ENCODE measurements at places on chromosomes 11 and 22. TPM values are rescaled to one million over a fixed set of nuclear protein-coding genes. Genes with fewer than 3 reads are reported as not detected.

DNA sequence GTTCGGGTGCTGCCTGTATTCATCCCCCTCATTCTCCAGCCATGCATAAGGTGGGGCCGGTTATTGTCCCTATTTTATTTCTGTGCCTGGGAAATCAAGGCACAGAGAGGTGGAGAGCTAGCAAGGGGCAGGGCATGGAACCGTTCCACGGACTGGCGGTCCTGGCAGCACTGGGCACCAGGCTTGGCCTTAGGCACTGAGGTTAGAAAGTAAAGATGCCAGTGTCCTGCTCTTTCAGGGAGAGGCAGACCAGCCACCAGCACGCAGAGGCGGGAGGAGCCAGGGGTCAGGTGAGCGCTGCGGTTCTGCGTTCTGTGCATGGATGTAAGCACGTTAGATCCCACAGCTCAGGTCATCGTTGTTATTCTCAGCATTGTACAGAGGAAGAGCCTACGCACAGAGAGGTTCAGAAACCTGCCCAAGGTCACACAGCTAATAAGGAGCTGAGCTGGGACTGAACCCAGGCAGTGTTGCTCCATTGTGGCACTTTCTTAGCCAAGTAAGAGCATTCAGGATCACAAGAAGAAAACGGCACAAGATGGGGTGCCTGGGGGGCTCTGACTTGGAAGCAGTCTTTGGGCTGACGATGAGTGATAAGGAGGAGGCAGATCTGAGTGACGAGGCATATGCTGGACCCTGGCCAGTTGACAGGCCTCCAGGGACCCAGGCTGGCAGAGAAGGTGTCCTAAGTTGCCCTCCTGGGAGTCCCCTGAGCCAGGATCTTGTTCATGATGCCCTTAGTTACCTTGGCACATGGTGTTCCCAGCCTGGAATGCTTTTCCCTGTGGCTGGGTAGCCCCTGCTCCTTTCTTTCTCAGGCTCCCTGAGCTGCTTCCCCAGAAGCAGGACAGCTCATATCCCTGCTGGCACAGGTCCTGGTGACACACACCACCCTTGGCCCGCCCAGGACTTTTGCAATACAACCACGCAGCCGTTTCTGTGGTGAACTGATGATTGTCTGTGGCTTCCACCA, 41.1 kb downstream of the OSBPL5 start:
- H3K27me3 ChIP-seq = no peaks in the 10 kb centered on the region
- H3K36me3 ChIP-seq = peaks cover 51% of the 10 kb centered on the region
- DNase-seq = peak; percentile 79
- peaks cover 47% of the 10 kb centered on the region for H3K4me1 ChIP-seq

GRCh38 chr11:70371241-70371640, 27.1 kb upstream of the CTTN start:
- no peak for DNase-seq
- H3K4me3 ChIP-seq = no peak overlapping the region
- H3K4me1 ChIP-seq = no peaks in the 10 kb centered on the region
- peaks cover 56% of the 10 kb centered on the region for H3K36me3 ChIP-seq

RAB38 gene
- total RNA-seq = 6.3 TPM

- H3K27ac ChIP-seq = no peak overlapping the region
- H3K27me3 ChIP-seq = no peaks in the 10 kb centered on the region
- no peaks in the 10 kb centered on the region for H3K36me3 ChIP-seq
- H3K4me1 ChIP-seq = no peaks in the 10 kb centered on the region
Observed at GRCh38 chr11:20038412-20038811, 121.9 kb downstream of the DBX1 start.

DNA sequence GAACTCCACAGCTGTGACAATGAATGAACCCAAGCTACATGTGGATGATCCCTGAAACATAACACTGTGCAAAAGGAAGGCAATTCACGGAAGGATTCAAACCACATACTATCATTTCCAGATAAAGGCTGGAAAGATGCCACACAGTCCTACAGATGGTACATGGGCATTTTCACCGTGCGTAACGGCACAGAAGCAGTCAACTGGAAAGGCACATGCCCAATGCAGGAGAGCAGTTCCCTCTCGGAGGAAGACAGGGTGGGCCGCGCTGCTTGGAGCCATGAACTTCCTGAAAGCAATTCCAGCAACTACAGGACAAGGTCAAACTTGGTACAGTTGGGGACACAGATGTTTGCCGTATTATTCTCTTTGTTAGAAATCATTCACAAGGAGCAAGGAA, 103.7 kb downstream of the SHANK2 start:
- no peak for DNase-seq
- no peak overlapping the region for H3K4me3 ChIP-seq
- H3K27me3 ChIP-seq = no peaks in the 10 kb centered on the region
- no peaks in the 10 kb centered on the region for H3K36me3 ChIP-seq

- H3K4me3 ChIP-seq = no peak overlapping the region
- no peaks in the 10 kb centered on the region for H3K36me3 ChIP-seq
- H3K27ac ChIP-seq = no peak overlapping the region
- H3K27me3 ChIP-seq = no peaks in the 10 kb centered on the region
- DNase-seq = no peak
Observed at GRCh38 chr11:6437993-6438392, 2.8 kb downstream of the HPX start.

DNA sequence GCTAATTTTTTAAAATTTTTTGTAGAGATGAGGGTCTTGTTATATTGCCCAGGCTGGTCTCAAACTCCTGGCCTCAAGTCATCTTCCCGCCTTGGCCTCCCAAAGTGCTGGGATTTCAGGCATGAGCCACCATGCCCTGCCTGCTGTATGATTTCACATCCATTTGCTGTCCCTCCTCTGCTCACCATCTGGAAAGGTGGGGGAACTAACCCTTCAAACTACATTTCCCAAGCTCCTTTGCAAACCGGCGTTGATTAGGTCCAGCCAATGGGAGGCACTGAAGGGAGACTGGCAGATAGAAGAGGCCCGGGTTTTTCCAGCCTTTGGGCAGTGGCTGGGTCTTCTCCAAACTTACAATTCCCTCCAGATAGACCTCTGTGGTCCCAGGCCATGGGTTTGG, 19.3 kb downstream of the RFPL1 start:
- DNase-seq = peak; percentile 25
- H3K27me3 ChIP-seq = no peaks in the 10 kb centered on the region
- no peak overlapping the region for H3K27ac ChIP-seq
- no peaks in the 10 kb centered on the region for H3K36me3 ChIP-seq
- no peaks in the 10 kb centered on the region for H3K4me1 ChIP-seq

DEFB131B gene
- total RNA-seq = not detected

TSGA10IP gene
- not detected for total RNA-seq

CTTN gene
- 321 TPM for total RNA-seq

DNA sequence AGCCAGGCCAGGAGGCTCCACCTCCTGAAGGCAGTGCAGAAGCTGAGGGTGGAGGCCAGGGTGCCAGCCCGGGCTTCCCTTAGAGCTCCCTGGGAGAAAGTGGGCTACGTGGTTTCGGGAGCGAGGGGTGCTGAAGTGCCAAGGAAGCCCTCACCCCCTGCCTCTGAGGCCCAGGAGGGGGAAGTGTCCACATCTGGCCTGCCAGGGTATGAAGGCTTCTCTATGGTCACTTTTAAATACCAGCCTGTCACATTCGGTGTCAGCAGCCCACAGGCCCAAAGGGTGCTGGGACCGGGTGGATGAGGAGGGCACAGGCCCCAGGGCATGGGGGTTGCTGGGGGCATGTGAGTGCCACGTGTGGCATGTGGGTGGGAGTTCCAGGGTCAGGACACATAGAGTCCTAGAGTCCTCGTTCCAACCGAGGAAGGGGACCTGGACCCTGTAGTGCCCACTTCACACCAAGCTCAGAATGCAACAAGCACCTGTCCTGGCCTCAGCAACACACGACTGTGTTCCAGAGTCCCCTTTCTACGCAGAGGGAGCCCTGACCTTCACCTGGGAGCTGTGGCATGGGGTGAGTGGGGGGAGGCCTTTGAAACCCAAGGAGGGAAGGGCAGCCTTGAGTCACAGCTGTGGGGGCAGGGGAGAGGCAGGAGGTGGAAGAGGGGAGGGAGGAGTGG, 1.7 kb downstream of the SHISA8 start:
- peaks cover 35% of the 10 kb centered on the region for H3K4me1 ChIP-seq
- no peak overlapping the region for H3K4me3 ChIP-seq
- DNase-seq = no peak
- H3K36me3 ChIP-seq = no peaks in the 10 kb centered on the region

- H3K4me1 ChIP-seq = no peaks in the 10 kb centered on the region
Observed at GRCh38 chr22:47835726-47836125, 1073.3 kb downstream of the TBC1D22A start.

XKR3 gene
- total RNA-seq = not detected

DNA sequence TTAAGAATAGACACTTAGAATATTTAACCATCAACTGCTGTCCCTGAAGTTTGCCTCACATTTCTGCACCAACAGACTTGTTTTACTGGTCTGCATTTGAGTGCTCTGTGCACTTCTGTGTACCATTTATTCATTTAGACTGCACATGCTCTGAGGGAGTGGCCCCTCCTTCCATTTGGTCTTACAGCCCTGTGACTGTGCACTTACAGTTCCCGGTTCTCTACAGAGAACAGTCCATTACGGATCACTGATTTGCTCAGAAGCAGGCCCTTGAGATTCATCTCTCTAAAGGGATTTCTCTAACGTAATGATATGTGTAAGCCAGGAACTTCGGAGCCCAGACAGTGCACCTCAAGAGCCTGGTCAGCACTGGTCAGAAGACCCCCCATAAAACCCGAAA, 247.3 kb upstream of the BLID start:
- H3K27ac ChIP-seq = no peak overlapping the region
- no peak overlapping the region for H3K4me3 ChIP-seq
- H3K36me3 ChIP-seq = no peaks in the 10 kb centered on the region
- no peak for DNase-seq
- H3K4me1 ChIP-seq = no peaks in the 10 kb centered on the region

DNA sequence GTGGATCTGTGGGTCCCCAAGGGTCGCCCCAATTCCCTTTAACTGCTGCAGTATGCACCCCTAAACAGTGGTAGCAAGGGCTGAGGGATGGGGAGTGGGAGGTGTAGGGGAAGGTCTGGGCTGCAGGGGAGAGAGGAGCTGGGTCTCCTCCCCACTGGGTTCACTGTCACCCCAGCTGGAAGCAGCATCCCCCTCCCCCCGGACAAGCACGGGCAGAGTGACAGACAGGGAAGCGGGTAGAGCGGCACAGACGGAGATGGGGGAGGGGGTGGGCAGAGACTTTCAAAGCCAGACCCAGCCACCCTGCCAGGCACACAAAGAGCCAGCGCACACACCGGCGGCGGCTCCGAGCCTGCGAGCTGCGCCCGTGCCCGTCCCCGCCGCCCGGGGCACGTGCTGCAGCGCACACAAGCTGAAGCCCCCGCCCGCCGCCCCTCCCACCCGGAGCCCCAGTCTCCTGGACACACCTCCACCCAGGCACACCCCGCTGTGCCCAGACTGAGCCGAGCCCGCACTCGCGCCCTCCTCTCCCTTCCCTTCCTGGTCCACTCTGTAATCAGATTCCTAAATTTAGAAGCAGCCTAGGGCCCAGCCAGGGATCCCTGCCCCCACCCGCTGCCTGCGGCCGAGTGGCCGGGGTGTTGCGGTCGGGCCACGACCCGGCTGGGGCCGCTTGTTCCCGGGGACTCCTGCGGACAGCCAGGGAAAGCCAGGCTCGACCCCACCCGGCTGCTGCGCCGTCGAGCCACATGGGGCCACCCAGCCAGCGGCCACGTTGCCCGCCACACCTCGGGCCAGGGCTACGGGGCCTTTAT, 935 bp upstream of the RCOR2 start:
- peak; percentile 28 for DNase-seq
- H3K27ac ChIP-seq = peak overlapping the region; percentile 68
- peaks cover 44% of the 10 kb centered on the region for H3K4me1 ChIP-seq
- peak overlapping the region; percentile 56 for H3K4me3 ChIP-seq

All from upper lobe of left lung (tissue), 6 donors.